ENCODE measurements at places on chromosomes 4 and X. TPM values are rescaled to one million over a fixed set of nuclear protein-coding genes. Genes with fewer than 3 reads are reported as not detected.

GRCh38 chrX:110796407-110796697 lies 735 bp upstream of the CHRDL1 start:
- peaks cover 2% of the 10 kb centered on the region for H3K4me1 ChIP-seq
- H3K27me3 ChIP-seq, result peaks cover 9% of the 10 kb centered on the region
- H3K36me3 ChIP-seq, result no peaks in the 10 kb centered on the region
- no peak for DNase-seq
- H3K27ac ChIP-seq, result no peak overlapping the region

Gene ASMT
- total RNA-seq, result 0.44 TPM

DNA sequence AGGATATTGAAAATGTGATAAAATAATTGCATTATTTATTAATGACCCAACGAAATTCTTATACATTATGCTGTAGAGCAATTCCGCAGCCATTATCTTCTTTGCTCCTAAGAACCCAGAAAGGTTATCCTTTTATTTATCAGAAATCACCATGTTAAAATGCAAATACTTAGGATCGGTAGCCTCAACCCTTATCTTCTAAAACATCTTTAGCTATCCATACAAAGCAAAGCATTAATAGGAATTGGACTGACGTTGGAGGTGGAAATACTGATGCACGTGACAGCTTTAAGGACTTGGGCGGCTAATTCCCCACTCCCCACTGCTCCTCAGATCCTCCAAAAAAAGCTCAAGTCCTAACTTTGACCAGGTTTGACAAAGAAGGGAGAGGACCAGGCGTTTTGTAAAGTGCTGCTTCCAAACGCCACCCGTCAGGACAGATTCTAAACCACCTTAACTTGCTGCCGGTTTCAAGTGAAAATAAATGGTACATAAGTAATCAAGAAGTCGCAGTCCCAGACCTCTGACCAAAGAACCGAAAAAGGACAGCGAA lies 539 bp upstream of the SPCS3 start:
- H3K27me3 ChIP-seq, result no peaks in the 10 kb centered on the region
- H3K4me3 ChIP-seq, result peak overlapping the region; percentile 91
- peaks cover 16% of the 10 kb centered on the region for H3K36me3 ChIP-seq
- H3K4me1 ChIP-seq, result peaks cover 42% of the 10 kb centered on the region
- peak overlapping the region; percentile 91 for H3K27ac ChIP-seq
- no peak for DNase-seq

DNA sequence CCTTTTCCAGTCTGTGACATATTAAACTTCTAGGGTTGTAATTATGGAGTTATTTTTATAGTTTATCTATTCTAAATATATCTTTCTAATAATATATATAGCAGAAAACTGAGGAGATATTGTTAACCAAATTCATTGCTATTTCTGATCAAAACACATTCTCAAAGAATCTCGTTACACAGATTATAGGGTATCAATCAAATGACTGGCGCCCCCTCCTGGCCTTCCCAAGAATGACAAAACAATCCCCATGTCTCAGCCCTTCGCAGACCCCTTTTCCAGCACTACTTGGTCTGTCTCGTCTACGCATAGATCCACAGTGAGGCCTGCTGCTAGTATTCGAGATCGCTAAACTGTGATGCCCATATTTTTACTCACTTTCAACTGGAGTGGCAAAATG lies 209.3 kb downstream of the GPC3 start:
- no peaks in the 10 kb centered on the region for H3K27me3 ChIP-seq
- no peaks in the 10 kb centered on the region for H3K36me3 ChIP-seq
- DNase-seq, result no peak
- H3K4me1 ChIP-seq, result peaks cover 2% of the 10 kb centered on the region
- H3K4me3 ChIP-seq, result no peak overlapping the region

Gene HGFAC
- not detected for total RNA-seq

GRCh38 chr4:152100379-152101201 lies 339.8 kb upstream of the GATB start:
- peak overlapping the region; percentile 57 for H3K4me3 ChIP-seq
- peaks cover 2% of the 10 kb centered on the region for H3K27me3 ChIP-seq
- H3K36me3 ChIP-seq, result no peaks in the 10 kb centered on the region

DNA sequence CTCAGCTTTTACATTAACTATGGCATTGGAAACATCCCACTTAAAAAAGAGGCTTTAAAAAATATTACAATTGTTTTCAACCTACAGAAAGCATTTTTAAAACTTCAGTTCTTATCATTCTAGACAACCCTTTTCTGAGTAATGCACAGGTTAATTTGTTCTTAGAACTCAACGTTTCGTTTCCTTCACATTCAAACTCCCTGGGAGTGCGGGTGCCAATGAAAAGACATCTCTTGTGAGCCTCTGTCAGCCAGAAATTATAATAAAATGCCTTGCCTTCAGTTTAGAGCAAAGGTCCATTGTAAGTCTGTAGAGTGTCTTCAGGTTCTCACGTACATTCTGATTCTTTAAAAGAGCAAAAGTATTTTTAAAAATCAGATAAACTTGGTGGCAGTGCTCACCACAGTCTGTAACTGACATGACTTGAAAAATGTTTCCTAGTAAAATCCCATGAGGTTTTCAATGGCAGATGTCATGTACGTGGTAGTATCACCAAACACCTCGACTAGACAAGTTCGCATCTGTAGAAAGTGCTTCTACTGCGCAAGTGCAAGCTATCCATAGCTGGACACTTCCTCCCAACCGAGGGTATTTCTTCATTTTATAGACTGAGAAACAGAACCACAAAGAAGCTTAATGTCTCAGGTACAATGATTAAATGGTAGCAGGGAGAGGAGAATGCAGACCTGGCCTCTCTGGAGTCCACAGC lies 65.8 kb downstream of the HAUS3 start:
- no peaks in the 10 kb centered on the region for H3K27me3 ChIP-seq
- no peaks in the 10 kb centered on the region for H3K4me1 ChIP-seq
- H3K27ac ChIP-seq, result no peak overlapping the region
- H3K4me3 ChIP-seq, result no peak overlapping the region

DNA sequence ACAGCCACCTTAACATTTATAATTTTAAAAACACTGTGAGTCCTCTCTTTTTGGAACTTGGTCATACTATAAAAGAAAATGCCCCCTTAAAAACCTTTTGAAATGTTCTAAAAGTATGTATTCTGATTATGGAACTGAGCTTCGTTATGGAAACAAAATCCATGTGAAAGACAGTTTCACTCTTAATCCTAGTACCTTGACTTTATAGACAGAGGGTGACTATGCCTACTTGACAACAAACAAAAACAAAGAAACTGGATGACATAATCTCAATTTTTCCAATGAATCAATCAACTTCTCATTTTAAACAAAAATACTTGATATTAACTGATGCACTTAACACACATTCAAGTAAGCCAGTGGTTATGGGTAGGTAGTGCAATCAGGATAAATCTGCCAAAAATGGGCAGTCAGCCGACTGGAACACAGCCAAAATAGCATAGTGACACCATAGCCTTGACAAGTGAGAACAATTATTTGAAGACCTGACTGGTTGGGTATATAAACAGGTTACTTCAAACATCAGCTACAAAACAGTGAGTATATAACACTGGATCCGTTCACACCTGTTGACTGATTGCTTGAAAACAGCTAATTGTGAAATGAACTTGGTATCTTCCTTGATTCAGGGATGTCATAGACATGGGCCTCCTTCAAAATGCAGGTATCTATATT lies 265.5 kb downstream of the PPP3CA start:
- no peak for DNase-seq
- H3K36me3 ChIP-seq, result peaks cover 58% of the 10 kb centered on the region
- no peaks in the 10 kb centered on the region for H3K27me3 ChIP-seq
- no peak overlapping the region for H3K4me3 ChIP-seq
- peak overlapping the region; percentile 24 for H3K27ac ChIP-seq

DNA sequence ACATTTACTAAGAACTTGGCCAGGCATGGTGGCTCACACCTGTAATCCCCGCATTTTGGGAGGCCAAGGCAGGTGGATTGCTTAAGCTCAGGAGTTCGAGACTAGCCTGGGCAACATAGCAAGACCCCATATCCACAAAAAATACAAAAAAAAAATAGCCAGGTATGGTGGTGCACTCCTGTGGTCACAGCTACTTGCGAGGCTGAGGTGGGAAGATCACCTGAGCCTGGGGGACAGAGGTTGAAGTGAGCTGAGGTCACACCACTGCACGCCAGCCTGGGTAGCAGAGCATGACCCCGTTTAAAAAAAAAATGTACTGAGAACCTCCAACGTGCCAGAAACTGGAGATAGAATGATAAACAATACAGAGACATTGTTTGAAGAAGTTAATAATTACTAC lies 8.0 kb downstream of the OPRPN start:
- no peaks in the 10 kb centered on the region for H3K27me3 ChIP-seq
- H3K4me1 ChIP-seq, result no peaks in the 10 kb centered on the region
- DNase-seq, result no peak
- H3K36me3 ChIP-seq, result no peaks in the 10 kb centered on the region
- no peak overlapping the region for H3K4me3 ChIP-seq

Gene TGIF2LX
- not detected for total RNA-seq

DNA sequence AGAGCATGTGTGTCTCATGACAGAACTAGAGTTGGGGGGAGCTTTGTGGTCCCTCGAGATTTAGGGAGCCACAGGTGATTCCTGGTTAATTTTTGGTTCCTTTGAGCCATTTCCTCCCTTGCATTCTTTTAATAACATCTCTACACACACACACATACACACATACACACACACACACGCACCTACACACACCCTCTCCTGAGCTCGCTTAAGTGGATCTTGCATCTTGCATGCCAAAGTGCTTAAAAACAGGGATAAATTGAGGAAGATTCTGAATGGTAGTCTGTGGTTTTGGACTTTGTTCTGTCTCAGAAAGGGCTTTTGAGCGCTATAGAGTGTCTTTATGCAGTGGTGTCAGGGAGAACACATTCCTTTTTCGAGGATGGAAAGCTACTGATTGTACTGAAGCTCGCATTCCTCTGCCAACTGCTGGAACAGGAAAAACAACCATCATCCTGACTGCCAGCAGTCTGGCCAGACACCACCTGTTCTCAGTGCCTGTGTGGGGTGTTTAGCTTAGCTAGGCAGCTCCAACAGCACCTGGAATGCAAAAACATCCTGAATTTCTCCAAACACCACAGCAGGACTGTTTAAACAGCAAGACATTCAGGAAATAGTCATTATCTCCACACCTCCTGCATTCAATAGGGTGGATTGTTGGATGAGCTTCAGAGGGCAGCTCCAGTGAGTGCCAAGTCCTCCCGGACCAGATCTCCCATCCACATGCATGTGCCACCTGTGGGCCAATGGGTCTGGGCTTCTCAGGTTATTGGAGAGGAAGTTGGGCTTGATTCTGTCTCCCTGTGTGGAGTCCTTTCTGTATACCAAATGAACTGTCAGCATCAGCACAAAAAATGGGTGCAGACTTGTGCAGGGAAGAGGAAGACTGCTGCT lies 21.9 kb upstream of the IGFBP7 start:
- DNase-seq, result no peak
- no peaks in the 10 kb centered on the region for H3K4me1 ChIP-seq
- H3K36me3 ChIP-seq, result no peaks in the 10 kb centered on the region
- no peaks in the 10 kb centered on the region for H3K27me3 ChIP-seq
- no peak overlapping the region for H3K27ac ChIP-seq
- H3K4me3 ChIP-seq, result no peak overlapping the region

DNA sequence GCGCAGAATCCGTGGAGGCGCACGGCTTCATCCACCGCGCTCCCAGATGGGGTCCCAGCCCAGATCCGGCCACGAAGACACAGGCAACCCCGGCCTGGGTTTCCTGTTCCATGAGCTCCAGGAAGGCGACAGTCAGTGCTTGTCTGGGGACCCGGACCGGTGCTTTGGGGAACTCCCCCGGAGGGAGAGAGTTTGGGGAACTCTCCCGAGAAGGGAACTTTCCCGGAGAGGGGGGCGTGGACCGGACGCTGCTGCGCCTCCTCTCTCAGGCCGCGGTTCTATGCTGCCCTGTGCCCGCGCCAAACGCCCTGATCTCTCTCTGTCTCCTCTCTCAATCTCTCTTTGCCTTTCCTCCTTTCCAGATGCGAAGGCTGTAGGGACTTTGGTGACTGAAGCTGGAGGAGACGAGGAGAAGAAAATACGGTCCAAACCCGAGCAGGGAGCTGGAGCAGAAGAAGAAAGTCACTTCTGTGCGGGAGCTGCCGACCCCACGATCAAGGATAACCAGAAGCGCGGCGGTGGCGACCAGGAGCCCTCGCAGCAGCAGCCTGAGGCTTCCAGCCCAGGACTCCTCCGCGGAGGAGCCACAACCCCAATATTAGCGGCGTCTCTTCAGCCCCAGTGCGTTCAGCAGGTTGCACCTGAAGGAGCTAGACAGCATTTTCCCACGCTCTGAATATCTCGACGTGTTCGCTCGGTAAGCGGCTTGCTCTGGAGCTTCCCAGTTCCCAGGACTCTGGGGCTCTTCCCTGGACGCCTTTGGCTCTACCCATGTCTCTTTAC lies 47.6 kb upstream of the NKAP start:
- no peaks in the 10 kb centered on the region for H3K36me3 ChIP-seq
- DNase-seq, result peak; percentile 16

Gene PPP4R3C
- not detected for total RNA-seq

Measured in activated B cell treated with CpG ODN at 0.5 μM for 24 hours (primary cell).